ENCODE measurements at places on chromosomes 3 and 15. TPM values are rescaled to one million over a fixed set of nuclear protein-coding genes. Genes with fewer than 3 reads are reported as not detected.

DNA sequence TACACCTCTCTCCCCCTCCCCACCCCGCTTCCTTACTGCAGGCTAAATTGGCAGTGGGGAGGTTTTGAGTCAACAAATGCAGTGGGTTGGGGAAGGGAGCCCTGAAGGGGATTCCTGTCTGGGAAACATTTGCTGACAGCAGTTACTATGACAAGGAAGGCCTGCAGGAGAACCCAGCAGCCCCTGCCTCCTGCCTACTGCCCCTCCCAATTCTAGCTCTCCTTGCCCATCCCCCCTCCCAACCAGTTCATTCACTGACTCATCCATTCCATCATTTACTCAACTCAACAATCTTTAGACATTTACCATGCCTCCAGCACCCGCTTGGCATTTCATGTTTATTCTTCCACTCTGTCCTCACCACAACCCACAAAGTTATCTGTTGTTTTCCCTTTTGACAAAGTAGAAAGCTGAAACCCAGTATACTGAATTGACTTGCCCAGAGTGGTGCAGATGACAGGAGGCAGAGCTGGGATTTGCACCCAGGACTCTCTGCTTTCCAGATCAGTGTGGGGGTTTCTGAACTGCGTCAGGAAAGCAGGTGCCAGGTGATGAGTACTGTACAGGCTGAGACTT, 75.0 kb downstream of the MAGEF1 start:
- no peak for DNase-seq

- DNase-seq = no peak
Measured at GRCh38 chr3:61832375-61833229, 271.2 kb downstream of the PTPRG start.

- DNase-seq = no peak
Measured at GRCh38 chr15:76312540-76313174, 1.4 kb upstream of the ETFA start.

The GALNT15 gene
- 3.1 TPM for polyA plus RNA-seq

The CPLX3 gene
- not detected for polyA plus RNA-seq

The RYR3 gene
- 6.8 TPM for polyA plus RNA-seq

The SRGAP3 gene
- polyA plus RNA-seq = 15.0 TPM

All from renal cortex interstitium (tissue), 15 donors.